ENCODE measurements at places on chromosomes 3 and 15. TPM values are rescaled to one million over a fixed set of nuclear protein-coding genes. Genes with fewer than 3 reads are reported as not detected.
A peak's percentile ranks its signal among the peaks of the same experiment; 100 is the strongest.

Gene ILDR1
- not detected for total RNA-seq

DNA sequence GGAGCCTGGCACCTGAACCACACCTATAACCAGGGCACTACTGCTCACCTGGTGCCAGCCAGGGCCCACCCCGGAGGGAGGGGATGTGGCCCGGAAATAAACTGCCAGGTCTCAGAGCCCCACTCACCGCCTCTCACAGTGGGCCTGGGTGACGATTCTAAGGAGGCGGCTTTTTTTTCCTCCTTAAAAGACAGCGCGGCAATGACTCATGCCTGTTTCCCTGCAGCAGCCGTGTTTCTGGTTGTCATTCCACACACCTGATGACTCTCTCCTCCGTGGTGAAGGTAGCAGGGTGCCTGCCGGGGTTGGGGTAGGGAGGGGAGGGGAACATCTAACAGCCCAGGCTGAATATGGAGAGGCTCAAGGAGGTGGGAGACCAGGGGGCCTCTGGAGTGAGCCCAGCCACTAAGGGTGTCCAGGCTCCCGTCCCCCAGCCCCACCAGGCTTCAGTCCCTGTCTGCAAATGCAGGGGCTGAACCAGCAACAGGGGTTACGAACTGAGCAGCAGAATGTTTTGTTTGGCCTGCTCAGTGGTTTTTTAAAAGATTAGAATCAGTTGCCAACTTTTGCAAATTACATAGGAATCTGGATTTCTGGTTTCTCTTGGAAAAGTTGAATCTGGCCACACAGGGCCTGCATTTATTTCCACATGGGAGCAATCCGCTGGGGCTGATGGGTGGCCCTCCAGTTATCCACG, 127.3 kb upstream of the LINGO1 start:
- no peak for DNase-seq

DNA sequence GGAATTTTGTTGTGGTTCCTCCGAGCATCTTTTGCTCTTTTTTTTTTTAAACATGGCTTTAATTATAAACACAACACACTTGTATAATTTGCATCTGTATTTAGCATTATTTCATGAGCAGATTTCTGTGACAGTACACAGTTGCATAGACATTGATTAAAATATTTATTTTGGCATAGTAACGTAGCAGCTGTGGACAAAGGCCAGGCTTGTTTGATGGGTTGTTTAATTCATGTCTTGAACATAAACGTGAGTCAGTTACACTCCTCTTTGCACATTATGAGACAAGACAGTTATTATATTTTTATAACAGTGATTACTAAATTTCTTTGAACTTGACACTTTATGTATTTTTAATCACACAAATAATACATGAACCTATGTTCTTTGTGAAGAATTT, 182.5 kb downstream of the CACNA2D3 start:
- DNase-seq: no peak

Gene TJP1
- total RNA-seq: 34.9 TPM

Gene RLBP1
- not detected for total RNA-seq

DNA sequence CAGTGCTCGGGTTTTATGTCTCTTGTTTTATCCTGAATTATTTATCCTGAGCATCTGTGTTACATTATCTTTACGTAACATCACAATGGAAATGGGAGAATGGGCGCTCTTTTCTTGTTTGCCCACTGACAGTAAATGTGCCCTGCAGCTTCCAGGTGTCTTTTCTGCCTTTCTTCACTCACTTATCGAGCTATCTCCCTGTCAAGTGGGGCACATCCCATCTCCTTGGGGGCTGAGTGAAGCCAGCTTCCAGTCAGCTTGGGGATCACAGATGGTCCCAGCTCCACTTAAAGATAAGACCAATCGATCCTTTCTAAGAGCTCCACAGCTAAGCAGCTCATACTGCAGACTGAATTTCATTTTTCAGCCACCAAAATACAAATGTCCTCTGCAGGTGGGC, 125.8 kb downstream of the KBTBD8 start:
- no peak for DNase-seq

DNA sequence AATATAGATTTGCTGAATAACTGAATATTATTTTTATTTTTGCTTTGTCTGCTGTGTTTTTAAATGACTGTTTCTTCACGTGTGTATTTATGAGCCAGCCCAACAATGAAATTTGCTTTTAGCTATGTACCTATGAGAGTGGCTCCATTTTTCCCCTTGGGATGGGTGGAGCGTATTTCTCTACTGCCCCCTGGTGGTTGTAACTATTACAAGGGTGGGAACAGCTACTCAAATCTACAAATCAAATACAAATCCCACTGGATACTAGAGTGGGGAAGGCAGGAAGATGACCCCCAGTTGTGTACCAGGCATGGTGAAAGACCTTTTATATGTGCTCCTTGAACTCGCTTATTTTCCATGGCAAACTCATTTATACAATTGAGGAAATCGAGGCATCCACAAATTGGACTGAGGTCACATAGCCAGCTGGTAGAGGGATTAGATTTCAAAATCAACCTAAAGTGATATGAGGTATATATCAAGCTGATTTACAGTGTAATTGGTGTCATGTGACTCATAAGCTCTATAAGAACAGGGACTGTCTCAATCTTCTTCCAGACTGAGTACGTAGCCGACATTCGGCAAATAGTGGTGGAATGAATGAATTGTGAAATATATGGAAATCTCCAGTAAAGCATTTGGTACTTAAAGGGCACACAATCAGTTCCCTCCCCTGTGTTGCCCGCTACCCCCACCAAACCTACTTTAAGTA, 69.5 kb upstream of the VEPH1 start:
- DNase-seq: peak; percentile 68

DNA sequence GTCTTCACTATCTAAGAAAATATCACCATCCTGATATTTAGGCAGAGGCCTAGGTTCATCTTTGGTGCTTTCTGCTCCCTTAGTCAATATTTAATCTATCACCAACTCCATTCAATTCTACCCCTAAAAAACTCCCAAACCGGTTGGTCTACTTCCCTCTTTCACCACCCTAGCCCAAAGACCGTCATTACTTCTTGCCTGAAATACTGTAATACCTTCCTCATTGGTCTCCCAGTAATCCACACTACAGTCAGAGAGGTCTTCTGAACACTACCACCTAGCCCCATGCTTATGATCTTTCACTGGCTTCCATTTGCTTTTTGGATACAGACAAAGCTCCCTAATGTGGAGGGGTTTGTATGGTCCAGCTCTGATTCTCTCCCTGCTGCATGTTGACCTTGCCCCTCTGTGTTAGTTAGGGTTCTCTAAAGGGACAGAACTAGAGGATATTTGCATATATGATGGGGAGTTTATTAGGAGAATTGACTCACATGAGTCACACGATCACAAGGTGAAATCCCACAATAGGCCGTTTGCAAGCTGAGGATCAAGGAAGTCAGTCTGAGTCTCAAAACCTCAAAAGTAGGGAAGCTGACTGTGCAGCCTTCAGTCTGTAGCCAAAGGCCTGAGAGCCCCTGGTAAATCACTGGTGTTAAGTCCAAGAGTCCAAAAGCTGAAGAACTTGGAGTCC, 36.4 kb upstream of the ATP2C1 start:
- DNase-seq: no peak

GRCh38 chr15:100254691-100255090, 87.1 kb downstream of the ADAMTS17 start:
- no peak for DNase-seq

- DNase-seq: no peak
These were observed 36.7 kb upstream of the MFGE8 start for GRCh38 chr15:88949734-88950400.

GRCh38 chr3:45182915-45183871, 37.0 kb upstream of the CDCP1 start:
- peak; percentile 86 for DNase-seq

DNA sequence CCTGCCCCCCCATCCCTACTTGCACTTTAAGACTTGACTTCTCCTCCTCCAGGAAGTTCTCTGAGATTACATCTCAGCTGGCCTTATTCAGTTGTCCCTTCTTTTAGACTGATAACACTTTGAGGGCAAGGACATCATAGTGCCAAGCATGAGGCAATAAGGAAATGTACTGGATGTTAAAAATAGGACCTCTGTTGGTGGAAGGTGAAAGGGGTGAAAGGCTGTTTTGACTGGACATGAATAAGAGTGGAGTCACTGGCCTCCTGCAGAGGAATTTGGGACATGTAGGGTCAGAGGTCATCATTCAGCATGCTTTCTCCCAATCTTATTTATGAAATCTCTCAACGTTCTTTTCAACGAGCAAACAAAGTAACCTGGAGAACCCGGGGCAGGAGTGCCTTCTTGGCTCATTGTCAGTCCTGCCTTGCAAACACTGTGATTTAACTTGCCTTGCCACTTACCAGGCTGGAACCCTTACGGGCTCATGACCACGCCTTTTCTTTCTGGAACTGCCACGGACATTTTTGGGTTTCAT, 38.6 kb downstream of the TRIM71 start:
- DNase-seq: peak; percentile 13

GRCh38 chr3:104669083-104669482, 697.6 kb upstream of the ALCAM start:
- peak; percentile 22 for DNase-seq

DNA sequence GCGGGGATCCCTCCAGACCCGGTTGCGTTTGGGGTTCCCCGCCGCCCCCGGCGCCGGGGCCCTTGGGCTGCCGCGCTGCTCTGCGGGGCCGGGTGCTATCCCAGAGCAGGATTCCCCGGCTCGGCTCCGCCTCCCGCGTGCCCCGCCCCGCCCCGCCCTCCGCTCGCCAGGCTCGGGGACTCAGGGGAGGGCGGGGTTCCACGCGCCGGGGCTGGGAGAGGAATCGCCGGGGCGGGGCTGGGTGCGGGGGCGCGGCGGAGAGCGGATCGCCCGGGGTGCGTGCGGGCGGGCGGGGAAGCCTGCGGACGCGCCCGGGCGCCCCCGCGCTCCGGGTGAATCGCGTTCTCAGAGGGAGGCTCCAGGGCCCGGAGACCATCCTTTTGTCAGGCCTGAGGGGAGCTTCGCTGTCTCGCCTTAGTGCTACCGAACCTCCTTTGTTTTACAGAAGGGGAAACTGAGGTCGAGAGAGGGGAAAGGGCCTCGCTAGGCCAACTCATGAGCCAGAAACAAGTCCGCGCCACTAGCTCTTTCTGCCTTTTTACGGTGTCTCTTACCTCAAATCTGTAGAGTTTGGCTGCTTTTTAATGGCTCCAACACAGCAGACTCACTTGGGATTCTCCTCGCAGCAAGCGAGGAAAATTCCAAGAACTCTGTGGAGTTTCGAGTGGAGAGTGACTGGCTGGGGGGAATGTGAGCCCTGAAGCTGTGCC, at the start of gene TMEM158:
Gene TMEM158 (minus strand): TSS at position 82 of the 710 bp plus-strand sequence. CDS start 260 bp downstream, outside the sequence.
- DNase-seq: peak; percentile 73

Gene CHAC1
- total RNA-seq: 1.5 TPM

DNA sequence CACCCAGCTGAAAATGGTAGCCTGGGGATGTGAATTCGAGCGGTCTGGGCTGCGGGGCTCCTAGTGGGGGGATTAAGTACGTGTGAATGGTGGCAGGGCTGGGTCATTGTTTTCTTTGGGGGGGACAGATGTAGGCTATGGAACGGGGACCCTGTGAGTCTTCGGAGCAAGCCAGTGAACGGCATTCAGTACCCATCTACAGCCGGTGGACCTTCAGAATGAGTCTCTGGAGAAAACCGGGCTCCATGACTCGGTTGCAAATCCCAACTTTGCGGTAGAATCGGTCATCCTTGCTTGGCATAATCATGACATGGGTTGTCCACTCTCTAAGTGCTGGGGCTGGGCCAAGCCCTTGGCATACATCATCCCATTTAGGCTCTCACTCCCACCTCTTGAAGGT, 7.2 kb upstream of the EOMES start:
- no peak for DNase-seq

- peak; percentile 55 for DNase-seq
These were observed 25.6 kb upstream of the LDHAL6B start for GRCh38 chr15:59180945-59181600.

Gene FAM81A
- 0.06 TPM for total RNA-seq

Gene GOLGA6B
- not detected for total RNA-seq
